ENCODE measurements at places on chromosomes 7 and 10.

DNA sequence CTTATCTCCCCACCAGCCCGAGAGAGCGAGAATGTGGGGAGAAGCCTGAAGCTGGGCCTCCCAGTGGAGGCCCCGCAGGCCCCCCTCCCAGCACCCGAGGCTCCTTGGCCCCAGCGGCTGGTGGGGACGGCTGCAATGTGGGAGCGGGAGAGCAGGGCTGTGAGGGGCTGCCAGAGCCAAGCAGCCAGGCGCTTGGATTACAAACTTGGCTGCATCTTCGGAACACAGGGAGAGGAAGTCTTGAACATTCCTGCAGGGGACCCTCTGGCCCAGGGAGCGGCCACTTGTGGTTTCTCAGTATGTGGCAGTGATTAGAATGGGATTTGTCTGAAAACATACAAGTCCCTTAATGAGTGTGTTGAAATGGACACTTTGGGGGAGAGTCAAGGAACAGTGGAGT lies 23.2 kb downstream of the ELN start:
- H3K36me3 ChIP-seq, result no peaks in the 10 kb centered on the region
- H3K27ac ChIP-seq, result no peak overlapping the region
- no peak for DNase-seq
- no peaks in the 10 kb centered on the region for H3K27me3 ChIP-seq

GRCh38 chr10:11326241-11326640 lies 285.2 kb downstream of the USP6NL start:
- H3K27ac ChIP-seq, result no peak overlapping the region
- no peak for DNase-seq
- no peaks in the 10 kb centered on the region for H3K27me3 ChIP-seq

DNA sequence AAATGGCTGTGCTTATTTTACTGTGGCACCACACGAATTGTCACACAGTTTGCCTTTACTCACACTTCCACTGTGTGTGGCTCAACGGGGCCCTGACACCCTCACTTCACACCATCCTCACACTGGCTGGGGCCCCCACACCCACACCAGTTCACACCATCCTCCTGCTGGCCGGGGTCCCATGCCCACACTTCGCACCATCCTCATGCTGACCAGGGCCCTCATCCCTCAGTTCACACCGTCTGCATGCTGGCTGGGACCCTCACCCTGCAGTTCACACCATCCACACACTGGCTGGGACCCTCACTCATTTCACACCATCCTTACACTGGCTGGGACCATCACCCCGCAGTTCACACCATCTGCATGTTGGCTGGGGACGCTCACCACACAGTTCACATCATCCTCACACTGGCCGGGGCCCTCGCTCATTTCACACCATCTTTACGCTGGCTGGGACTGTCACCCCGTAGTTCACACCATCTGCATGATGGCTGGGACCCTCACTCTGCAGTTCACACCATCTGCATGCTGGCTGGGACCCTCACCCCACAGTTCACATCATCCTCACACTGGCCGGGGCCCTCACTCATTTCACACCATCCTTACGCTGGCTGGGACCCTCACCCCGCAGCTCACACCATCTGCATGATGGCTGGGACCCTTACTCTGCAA lies 36.0 kb downstream of the BRI3 start:
- H3K4me1 ChIP-seq, result peaks cover 20% of the 10 kb centered on the region
- no peak for DNase-seq
- H3K4me3 ChIP-seq, result no peak overlapping the region
- H3K27ac ChIP-seq, result no peak overlapping the region

- no peaks in the 10 kb centered on the region for H3K36me3 ChIP-seq
- DNase-seq, result no peak
- H3K4me3 ChIP-seq, result no peak overlapping the region
- no peak overlapping the region for H3K27ac ChIP-seq
These were observed 54.9 kb downstream of the SEM1 start for GRCh38 chr7:96654630-96655188.

DNA sequence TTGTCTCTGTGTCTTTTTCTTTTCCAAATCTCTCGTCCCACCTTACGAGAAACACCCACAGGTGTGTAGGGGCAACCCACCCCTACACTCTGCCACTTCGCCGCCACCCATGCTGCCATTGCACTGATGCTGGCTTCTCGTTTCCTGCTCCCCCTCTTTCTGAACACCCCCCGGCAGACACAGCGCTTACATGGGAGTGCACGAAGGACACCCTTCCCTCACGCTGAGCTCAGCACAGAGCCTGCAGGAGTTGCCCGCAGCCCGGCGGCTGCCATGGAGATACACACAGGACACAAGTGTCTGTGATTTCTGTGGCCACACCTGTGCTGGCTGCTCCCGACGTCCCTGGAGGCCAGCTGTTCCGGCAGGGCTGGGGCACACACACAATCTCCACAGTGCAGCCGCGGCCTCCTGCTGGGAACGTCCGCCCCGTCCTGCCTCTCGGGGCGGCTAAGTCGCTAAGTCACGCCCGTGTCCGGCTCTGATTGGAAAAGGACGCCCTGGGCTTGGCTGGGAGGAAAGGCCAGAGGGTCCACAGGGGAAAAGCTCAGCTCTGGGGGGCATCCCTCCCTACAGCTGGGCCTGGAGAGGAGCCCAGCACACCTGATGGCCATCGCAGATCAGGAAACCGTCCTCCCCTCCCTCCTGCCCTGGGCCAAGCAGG lies 349.8 kb downstream of the PTPRN2 start:
- no peak overlapping the region for H3K27ac ChIP-seq
- H3K4me1 ChIP-seq, result no peaks in the 10 kb centered on the region
- no peak for DNase-seq
- H3K4me3 ChIP-seq, result no peak overlapping the region
- H3K27me3 ChIP-seq, result no peaks in the 10 kb centered on the region

GRCh38 chr10:14749070-14749809 lies 25.5 kb downstream of the FAM107B start:
- no peaks in the 10 kb centered on the region for H3K4me1 ChIP-seq
- no peaks in the 10 kb centered on the region for H3K27me3 ChIP-seq
- no peak overlapping the region for H3K4me3 ChIP-seq
- H3K36me3 ChIP-seq, result no peaks in the 10 kb centered on the region

GRCh38 chr7:146004805-146005204 lies 111.8 kb upstream of the CNTNAP2 start:
- no peak overlapping the region for H3K4me3 ChIP-seq
- no peaks in the 10 kb centered on the region for H3K27me3 ChIP-seq
- no peaks in the 10 kb centered on the region for H3K36me3 ChIP-seq
- H3K27ac ChIP-seq, result no peak overlapping the region
- DNase-seq, result no peak

GRCh38 chr10:118116715-118117449 lies 70.1 kb upstream of the RAB11FIP2 start:
- no peaks in the 10 kb centered on the region for H3K36me3 ChIP-seq
- no peaks in the 10 kb centered on the region for H3K4me1 ChIP-seq
- H3K4me3 ChIP-seq, result no peak overlapping the region
- DNase-seq, result no peak
- no peak overlapping the region for H3K27ac ChIP-seq

DNA sequence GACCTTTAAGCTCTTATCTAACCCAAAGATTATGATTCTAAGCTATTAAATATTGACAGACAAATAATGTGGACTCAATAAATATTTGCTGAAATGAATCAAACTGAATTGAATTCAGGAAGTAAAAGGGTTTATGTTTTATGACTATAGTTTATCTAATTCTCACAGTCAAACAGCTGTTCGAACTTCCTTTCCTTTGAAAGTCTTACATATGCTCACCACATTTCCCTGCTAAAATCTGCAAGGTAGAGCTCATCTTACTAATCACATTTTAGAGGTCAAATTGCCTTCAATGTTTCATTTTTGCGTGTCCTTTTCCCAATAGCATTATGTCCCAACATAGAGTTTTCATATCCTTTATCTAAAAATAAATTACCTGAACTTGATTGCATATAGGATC lies 154.9 kb upstream of the PPP1R3A start:
- no peak for DNase-seq
- no peaks in the 10 kb centered on the region for H3K4me1 ChIP-seq
- H3K27me3 ChIP-seq, result no peaks in the 10 kb centered on the region
- H3K36me3 ChIP-seq, result no peaks in the 10 kb centered on the region
- H3K4me3 ChIP-seq, result no peak overlapping the region

- H3K27ac ChIP-seq, result peak overlapping the region; percentile 83
- DNase-seq, result peak; percentile 86
- H3K4me1 ChIP-seq, result peaks cover 43% of the 10 kb centered on the region
- H3K36me3 ChIP-seq, result peaks cover 3% of the 10 kb centered on the region
- no peaks in the 10 kb centered on the region for H3K27me3 ChIP-seq
These were observed 108.5 kb upstream of the ANLN start for GRCh38 chr7:36280840-36281812.

Measured in mesenchymal stem cell (in vitro differentiated cells and primary cell).